ENCODE measurements at places on chromosomes 6 and 20.
A peak's percentile ranks its signal among the peaks of the same experiment; 100 is the strongest.

DNA sequence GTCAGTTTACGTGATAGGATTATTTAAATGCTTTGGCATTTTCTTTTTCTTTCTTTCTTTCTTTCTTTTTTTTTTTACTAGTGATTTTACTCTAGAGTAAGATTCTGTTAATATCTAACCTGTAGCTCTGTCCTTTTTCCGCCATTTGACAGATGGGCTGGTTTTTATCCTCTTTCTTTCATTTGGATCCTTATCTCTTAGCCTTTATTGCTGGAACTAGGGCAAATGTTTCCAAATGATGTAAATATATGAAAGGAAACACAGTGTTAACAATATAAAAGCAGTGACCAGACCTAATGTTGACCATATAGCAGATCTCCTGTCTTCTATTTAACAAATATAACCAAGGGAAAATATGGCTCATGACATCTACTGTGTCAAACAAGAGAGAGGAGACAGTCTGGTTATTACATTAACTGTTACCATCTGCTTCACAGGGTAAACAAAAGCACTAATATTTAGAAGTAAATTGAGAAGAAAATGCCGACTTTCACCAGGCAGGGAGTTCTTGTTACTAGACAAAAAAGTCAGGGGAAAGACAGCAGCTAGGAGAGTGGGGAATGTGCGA lies 59.8 kb upstream of the GCLC start:
- DNase-seq, result no peak

- no peak for DNase-seq
Measured at GRCh38 chr6:40077736-40078135, 143.5 kb upstream of the MOCS1 start.

GRCh38 chr6:90480666-90481065 lies 106.2 kb downstream of the MAP3K7 start:
- DNase-seq, result no peak

DNA sequence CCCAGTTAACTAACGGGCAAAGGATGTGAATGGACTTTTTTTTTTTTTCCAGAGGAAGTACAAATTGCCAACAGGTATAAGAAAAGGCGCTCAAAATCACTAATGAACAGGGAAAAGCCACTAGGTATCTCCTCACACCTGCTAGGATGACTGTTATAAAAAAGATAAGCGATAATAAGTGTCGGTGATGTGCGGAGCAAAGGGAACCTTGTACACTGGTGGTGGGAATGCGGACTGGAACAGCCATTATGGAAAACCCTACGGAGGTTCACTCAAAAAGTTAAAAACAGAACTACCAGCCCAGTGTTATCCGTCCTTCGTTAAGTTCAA lies 787 bp upstream of the RAB32 start:
- no peak for DNase-seq

DNA sequence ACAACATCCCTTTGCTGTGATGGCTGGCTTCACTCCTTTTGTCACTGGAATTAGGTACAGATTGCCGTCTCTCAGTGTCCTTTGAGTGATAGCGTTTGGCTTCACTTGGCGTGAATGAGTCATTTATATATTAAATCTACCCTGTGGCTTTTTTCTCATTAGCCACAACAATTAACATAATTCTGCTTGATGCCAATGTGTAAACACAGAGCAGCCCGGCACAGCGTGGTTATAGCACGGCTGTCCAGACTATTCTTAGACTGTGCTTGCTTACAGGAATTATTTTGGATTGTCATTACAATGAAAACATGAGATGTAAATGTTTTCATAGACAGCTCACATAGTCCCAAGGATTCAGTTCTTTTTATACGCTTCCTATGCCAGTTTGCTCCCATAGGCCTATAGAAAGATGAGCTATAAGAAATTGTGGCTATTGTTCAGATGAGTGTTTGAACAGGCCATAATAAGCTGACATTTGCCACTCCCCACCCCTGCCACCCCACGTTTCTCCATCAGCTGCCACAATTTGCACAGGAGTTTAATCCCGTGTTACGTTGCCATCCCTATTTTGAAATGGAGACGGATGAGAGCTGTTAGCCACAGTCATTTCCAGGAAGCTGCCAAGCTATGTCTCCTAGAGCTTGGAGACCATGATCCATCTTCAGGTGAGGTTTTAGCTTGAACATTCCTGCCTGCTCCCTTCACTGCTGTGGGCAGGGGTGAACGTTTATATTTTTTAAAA lies 65.9 kb downstream of the PPP1R14C start:
- DNase-seq, result peak; percentile 27

DNA sequence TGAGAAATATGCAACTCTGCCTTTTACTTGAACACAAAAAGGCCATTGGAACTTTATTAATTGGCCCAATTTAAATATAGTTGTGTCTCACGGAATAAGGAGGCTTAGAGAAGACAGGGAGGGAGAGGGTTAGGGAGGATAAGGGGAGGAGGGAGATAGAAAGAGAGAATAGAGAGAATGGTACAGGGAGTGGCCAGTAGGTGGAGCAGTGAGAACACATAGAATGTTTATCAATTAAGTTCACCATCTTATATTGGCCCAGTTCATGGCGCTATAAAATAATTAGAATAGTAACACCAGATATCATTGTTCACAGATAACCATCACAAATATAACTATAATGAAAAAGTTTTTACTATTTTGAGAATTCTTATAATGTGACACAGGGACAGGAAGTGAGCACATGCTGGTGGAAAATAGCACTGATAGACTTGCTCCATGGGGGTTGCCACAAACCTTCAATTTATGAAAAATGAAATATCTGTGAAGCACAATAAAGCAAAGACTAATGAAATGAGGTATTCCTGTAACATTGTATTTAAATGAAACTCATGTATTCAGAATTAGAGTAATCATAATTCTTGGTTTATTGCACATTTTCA lies 374.1 kb upstream of the MANEA start:
- DNase-seq, result no peak

GRCh38 chr20:41627611-41628244 lies 9.6 kb upstream of the CHD6 start:
- DNase-seq, result no peak

GRCh38 chr6:114592506-114592905 lies 249.7 kb upstream of the HS3ST5 start:
- DNase-seq, result no peak

DNA sequence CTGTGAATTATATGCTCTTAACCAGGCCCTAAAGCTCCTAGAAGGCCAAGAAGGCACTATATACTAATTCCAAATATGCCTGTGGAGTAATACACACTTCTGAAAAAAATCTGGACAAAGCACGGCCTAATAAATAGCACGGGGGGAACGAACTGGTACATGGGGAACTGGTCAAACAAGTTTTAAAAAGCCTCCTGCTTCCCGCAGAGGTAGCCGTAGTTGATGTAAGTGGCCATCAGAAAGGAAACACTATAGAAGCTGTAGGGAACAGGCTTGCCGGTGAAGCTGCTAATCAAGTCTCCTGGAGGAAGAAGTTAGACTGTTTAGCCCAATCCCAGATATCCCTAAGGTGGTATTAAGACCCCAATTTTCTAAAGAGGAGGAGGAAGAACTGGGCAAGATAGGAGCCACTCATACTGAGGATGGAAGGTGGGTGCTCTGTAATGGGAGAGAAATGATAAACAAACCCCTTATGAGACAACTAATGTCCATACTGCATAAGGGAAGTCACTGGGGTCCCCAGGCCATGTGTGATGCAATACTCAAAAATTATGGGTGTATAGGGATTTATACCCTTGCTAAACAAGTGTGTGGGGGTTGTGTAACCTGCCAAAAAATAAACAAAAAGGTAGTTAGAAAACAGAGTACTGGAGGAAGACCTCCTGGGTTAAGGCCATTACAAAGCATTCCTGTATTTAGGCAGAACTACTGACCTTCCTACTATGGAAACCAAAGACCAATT lies 27.1 kb upstream of the ZNF318 start:
- DNase-seq, result no peak

- no peak for DNase-seq
Measured at GRCh38 chr6:87115402-87116135, 20.7 kb upstream of the CGA start.

GRCh38 chr6:137660296-137660731 lies 166.1 kb upstream of the OLIG3 start:
- DNase-seq, result no peak

GRCh38 chr6:68975064-68975463 lies 340.0 kb downstream of the ADGRB3 start:
- no peak for DNase-seq

- no peak for DNase-seq
Measured at GRCh38 chr6:167894965-167895364, 68.3 kb downstream of the AFDN start.

DNA sequence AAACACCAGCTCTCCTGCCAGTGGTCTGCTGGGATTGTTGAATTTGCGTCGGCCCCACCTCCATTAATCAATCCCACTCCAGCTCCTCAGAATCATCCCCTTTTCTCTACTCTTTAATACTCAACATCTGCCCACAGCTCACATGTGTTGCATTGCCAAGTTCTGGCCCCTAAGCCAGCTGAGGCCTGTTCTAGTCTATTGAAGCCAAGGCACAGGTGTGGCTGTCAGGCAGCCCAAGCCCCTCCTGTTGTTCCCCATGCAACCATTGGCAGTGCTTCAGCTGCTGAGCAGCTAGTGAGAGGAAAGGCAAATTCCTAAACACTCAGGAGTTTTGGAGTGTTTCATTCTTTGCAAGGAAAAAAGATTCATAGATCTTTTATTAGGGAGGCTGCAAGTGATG lies 128.0 kb upstream of the NT5E start:
- no peak for DNase-seq

DNA sequence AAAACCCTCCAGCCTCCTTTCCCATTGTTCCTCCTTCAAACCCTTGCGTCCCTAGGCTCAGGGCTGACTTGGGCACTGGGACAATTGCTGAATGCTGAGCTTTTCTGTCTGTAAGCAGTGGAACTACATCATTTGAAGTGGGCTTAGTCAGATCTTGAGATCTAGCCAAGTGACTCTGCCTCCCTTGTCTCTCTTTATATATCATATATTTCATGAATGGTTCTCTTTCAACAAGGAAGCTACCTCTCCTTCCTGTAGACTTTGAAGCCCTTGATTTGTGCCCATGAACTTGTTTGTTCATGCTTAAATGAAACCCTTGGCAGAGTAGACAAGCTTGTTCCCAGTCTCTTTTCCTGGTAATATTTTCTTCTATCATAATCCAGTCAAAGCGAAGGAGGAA lies 60.0 kb upstream of the KIF13A start:
- no peak for DNase-seq

DNA sequence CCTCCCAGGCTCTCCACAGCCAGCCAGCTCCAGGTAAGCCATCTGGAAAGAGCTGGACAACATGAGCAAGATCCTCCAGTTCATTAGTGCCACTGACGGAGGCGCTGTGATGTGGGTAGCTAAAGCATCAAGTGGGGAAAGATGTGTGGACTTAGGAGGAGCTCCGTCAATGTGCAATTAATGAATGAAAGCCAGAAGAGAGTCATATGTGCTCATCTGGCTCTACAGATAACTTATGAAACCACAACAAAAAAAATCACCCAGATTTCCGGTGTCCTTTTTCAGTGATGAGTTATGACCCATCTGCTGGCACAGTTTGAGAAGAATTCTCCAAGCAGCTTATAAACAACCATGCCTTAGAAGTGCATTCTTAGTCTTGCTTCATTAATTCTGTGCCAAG lies 311.7 kb upstream of the PLCB4 start:
- DNase-seq, result no peak

DNA sequence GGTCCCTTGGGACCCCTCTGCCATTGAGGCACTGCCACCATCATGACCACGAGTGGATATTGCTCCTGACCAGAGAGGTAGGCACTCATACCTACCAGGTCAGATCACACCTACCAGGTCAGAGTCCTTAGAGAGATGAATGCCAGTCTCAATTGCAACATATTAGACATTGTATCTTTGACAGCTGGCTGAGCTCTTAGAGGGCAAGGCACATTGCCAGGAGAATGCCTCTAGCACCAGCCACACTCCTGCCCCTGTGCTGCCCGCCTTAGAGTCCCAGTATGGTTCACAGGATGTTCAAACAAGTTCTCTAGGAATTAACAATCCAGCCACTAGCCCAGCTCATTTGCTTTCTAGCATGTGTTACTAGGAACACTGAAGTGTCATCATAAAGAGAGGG lies 65.9 kb downstream of the TMEM244 start:
- no peak for DNase-seq

DNA sequence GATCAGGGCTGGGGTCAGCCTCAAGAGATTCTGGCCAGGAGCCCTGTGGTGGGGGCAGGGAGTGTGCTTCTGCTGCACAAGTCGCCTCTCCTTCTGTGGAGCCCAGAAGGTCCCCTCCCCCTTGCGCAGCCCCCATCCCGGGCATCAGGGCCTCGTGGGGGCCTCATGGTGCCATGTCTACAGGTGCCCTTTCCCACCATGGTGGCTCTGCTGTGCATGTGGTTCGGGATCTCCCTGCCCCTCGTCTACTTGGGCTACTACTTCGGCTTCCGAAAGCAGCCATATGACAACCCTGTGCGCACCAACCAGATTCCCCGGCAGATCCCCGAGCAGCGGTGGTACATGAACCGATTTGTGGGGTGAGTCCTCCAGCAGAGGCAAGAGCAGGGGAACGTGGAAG lies 48.1 kb downstream of the TM9SF4 start:
- DNase-seq, result no peak

GRCh38 chr6:134636186-134636799 lies 313.6 kb downstream of the ALDH8A1 start:
- no peak for DNase-seq

DNA sequence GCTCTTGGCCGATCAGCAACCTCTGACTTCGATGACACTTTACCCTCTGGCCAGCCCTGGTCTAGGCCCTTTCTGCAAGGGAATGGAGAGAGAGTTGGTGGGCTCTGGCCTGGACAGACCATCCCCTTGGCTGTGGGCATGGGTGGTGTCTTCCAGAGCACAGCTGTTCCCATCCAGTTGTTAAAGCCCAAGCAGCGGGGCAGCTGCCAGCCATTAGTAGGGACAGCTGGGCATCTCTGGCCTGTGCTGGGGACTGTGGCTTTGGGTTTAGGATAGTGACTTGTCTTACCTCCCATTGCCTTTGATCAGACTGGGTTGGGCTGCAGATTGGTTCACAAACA lies 2.8 kb downstream of the CDC25B start:
- DNase-seq, result no peak

DNA sequence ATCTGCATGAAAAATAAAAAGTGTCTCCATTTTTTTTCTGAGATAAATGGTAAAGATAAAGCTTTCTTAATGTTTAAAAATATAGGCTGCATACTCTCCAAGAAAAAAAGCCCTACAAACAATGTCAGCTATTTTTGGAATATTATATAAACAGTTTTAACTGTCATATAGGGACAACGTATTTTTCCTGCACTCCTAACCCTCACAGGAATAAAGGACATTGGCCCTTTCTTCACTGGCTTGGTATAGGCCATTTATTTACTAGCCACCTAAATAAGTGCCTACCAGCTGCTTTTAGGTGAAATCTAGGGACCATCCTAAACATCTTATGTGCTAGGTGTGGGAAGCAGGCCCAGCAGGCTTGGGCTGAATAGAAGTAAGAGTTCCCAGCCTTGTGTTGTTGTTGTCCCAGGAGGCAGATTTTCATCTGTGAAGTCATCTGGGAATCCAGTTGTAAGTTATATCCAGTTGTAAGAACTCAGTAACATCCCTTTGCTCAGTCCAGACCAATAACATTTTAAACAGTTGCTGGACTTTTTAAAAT lies 21.3 kb downstream of the FOXO3 start:
- no peak for DNase-seq

Data from gastrocnemius medialis (tissue), 4 donors.